ENCODE measurements at places on chromosomes 13 and 19. TPM values are rescaled to one million over a fixed set of nuclear protein-coding genes. Genes with fewer than 3 reads are reported as not detected.

NXNL1 gene
- total RNA-seq: not detected

CLDND2 gene
- 25.0 TPM for total RNA-seq

DNA sequence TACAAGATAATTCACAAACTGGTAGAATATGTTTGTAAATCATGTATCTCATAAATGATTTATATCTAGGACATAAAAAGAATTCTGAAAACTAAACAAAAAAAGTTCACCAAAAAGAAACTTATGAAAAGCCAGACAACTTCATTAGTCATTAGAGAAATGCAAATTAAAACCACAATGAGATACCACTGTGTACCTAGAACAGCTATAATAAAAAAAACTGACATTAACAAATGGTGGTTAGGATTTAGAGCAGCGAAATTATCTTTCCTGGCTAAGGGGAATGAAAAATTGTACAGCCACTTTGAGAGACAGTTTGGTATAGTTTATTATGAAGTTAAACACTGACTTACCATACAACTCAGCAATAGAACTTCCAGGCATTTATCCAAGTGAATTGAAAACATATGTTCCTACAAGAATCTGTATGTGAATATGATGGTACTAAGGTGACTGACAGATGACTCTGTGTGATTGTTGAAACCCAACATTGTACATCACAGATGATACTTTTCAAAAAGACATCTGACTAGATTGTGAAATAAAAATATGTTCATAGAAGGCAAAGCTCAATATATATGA, 41.8 kb downstream of the UGGT2 start:
- H3K27me3 ChIP-seq: no peaks in the 10 kb centered on the region
- H3K36me3 ChIP-seq: no peaks in the 10 kb centered on the region
- H3K4me3 ChIP-seq: no peak overlapping the region
- H3K27ac ChIP-seq: no peak overlapping the region
- DNase-seq: no peak

GRCh38 chr13:43003010-43003409, 11.0 kb upstream of the EPSTI1 start:
- H3K36me3 ChIP-seq: no peaks in the 10 kb centered on the region
- no peak overlapping the region for H3K27ac ChIP-seq
- DNase-seq: no peak
- no peaks in the 10 kb centered on the region for H3K4me1 ChIP-seq
- H3K27me3 ChIP-seq: no peaks in the 10 kb centered on the region

CKAP2 gene
- 31.1 TPM for total RNA-seq

GRCh38 chr13:99004978-99005377, 27.1 kb upstream of the DOCK9 start:
- no peak overlapping the region for H3K27ac ChIP-seq
- H3K36me3 ChIP-seq: no peaks in the 10 kb centered on the region
- no peaks in the 10 kb centered on the region for H3K27me3 ChIP-seq
- H3K4me1 ChIP-seq: peaks cover 53% of the 10 kb centered on the region
- H3K4me3 ChIP-seq: no peak overlapping the region
- no peak for DNase-seq

- DNase-seq: no peak
- no peak overlapping the region for H3K27ac ChIP-seq
- H3K4me3 ChIP-seq: no peak overlapping the region
Observed at GRCh38 chr13:93398167-93399035, 171.8 kb downstream of the GPC6 start.

SYNGR4 gene
- total RNA-seq: not detected

GRCh38 chr13:29884671-29885430, 34.4 kb upstream of the UBL3 start:
- no peaks in the 10 kb centered on the region for H3K4me1 ChIP-seq
- DNase-seq: no peak
- no peak overlapping the region for H3K27ac ChIP-seq

GRCh38 chr13:59176775-59177174, 987.0 kb downstream of the DIAPH3 start:
- H3K27ac ChIP-seq: no peak overlapping the region
- H3K4me3 ChIP-seq: no peak overlapping the region
- H3K27me3 ChIP-seq: no peaks in the 10 kb centered on the region
